ENCODE measurements at places on chromosomes 4 and X.

DNA sequence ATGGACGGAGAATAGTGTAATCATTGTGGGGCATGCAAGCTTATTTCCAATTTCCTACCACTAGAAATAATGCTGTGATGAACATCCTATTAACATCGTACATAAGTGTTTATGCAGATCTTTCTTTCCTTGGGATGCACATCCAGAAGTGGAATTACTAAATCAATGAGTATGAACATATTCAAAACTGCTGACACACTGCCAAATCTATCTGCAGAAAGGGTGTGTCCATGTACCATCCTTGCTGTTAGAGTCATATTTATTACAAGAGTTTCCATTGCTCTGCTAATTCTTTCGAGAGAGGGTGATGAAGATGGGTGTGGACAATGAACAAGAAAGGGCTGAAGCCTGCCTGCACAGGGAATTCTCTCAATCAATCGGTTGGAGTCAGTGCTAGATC lies 82.6 kb downstream of the GPC4 start:
- DNase-seq: no peak

- DNase-seq: no peak
These were observed 173.4 kb upstream of the KIT start for GRCh38 chr4:54484383-54484782.

GRCh38 chr4:156870131-156870530 lies 101.5 kb downstream of the PDGFC start:
- no peak for DNase-seq

GRCh38 chr4:111263836-111264235 lies 641.0 kb upstream of the PITX2 start:
- no peak for DNase-seq

- no peak for DNase-seq
These were observed 170.1 kb upstream of the SCML1 start for GRCh38 chrX:17567187-17567586.

DNA sequence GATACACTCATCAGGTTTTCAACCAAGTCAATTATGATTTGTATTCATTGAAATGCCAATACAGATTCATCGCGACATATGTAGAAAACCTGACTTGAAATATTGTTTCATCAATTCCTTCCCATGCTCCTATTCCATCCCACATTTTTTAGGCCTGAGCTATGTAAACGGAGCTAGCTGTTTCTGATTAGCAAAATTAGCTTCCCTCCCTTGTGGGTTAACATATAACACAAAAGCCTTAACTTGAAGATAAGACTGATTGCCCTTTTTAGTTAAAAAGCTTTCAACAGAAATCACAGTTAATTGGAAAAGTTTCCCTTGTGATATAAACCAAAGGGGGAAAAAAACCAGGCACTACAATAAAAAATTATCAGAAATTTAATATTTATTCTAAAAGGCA lies 32.8 kb upstream of the DCLK2 start:
- no peak for DNase-seq

DNA sequence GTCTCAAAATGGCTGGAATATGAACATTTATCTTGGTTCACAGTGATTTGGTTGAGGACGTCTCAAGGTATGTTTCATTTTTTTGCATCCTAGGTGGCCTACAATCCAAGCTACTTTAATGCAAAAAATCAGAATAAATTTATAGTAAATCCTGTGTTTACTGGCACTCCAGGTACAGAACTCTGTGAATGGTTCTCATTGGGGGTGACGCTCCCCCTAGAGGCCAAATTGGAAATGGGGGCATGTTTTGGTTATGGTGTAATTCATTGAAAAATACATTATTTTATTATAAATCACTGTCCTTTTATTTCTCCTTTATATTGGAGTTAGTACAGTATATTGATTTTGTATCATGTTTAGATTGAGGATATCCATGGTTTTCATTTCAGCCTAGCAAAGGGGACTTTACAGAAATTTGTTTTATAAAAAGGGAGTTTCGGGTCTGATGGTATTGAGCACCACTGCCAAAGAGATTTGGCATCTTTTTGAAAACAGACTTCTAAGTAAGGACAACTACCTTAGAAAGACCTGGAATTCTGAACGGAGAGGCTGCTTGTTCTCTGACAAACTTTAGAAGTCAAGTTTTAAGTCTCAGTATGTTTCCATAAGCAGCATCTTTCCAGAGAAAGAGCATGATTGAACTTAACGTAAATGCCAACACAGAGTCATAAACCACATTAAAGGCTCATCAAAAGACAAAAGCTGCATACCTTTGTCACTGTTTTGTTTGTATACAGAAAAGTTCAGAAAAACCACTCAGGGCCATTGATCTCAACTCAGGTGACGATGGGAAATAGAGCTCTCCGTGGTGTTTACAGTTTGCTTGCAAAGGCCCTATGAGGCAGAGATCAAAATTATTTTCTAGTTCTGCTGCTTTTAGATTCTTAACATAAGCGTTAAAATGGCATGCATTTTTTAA lies 19.4 kb downstream of the MTM1 start:
- no peak for DNase-seq

DNA sequence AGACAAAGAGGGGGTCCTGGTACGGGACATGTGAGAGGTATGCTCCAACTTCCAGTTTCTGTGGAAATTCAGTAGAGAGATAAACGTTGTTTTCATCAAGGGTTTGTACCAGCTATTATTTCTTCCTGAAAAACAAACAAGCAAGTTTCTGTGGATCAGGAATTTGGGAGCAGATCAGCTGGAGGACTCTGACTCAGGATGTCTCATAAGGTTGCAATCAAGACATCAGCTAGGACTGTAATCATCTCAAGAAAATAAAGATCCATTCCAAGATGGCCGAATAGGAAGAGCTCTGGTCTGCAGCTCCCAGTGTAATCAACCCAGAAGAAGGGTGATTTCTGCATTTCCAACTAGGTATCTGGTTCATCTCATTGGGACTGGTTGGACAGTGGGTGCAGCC lies 23.5 kb upstream of the NFKB1 start:
- DNase-seq: no peak
